Mucosa of gallbladder (tissue), 1 donor: ENCODE measurements at places on chromosomes 7 and 10. TPM values are rescaled to one million over a fixed set of nuclear protein-coding genes. Genes with fewer than 3 reads are reported as not detected.

- peak; percentile 60 for DNase-seq
These were observed 146.6 kb upstream of the RNF32 start for GRCh38 chr7:156493942-156494341.

DNA sequence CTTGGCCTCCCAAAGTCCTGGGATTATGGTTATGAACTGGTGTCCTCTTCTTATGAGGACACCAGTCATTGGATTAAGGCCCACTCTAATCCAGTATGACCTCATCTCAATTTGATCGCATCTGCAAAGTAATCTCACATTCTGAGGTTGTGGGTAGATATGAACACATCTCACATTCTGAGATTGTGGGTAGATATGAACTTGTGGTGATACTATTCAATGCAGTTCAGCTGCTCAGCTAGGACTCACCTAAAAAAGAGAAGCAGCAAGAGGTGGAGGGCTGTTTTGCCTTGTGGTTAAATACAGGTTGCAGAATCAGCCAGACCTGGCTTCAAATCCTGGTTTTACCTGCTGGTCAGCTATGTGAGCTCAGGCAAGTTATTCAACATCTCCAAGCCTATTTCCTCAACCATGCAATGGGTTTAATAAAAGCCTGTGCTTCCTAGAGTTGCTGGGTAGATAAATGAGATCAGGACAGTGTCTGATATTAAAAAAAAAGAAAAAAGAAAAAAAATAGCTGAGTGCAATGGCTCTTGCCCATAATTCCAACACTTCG is 8.5 kb upstream of the BAG3 start:
- DNase-seq, result no peak

GRCh38 chr7:45000093-45001032 is at the start of gene CCM2:
Gene CCM2, plus strand, starts transcription at chr7:45000201. Its CDS starts 133 bp downstream, at chr7:45000334.
- peak; percentile 23 for DNase-seq

Gene PKD2L1
- not detected for total RNA-seq

Gene SLC16A9
- total RNA-seq, result 5.6 TPM

Gene PRF1
- 7.3 TPM for total RNA-seq
